Breast epithelium (tissue), 4 donors: ENCODE measurements at places on chromosomes 7 and 10. TPM values are rescaled to one million over a fixed set of nuclear protein-coding genes. Genes with fewer than 3 reads are reported as not detected.

Gene CCL26
- 1.3 TPM for total RNA-seq

Gene PIK3CG
- total RNA-seq: 12.0 TPM

Gene ARHGAP21
- 203 TPM for total RNA-seq

Gene IRF5
- 4.6 TPM for total RNA-seq

Gene OPALIN
- total RNA-seq: not detected

Gene ABCF2
- total RNA-seq: 35.6 TPM

Gene UPK3BL1
- 31.3 TPM for total RNA-seq

Gene MRLN
- total RNA-seq: not detected

Gene CAV1
- 729 TPM for total RNA-seq

Gene CCDC71L
- 29.9 TPM for total RNA-seq

- no peaks in the 10 kb centered on the region for H3K4me1 ChIP-seq
- H3K36me3 ChIP-seq: no peaks in the 10 kb centered on the region
- no peaks in the 10 kb centered on the region for H3K27me3 ChIP-seq
- H3K4me3 ChIP-seq: no peak overlapping the region
Measured at GRCh38 chr10:75487087-75487754, 55.8 kb downstream of the LRMDA start.

GRCh38 chr10:27643301-27643700 is 102.3 kb downstream of the MKX start:
- no peaks in the 10 kb centered on the region for H3K4me1 ChIP-seq
- no peak overlapping the region for H3K4me3 ChIP-seq
- no peak for DNase-seq
- H3K36me3 ChIP-seq: no peaks in the 10 kb centered on the region
- H3K27ac ChIP-seq: no peak overlapping the region
- no peaks in the 10 kb centered on the region for H3K27me3 ChIP-seq

DNA sequence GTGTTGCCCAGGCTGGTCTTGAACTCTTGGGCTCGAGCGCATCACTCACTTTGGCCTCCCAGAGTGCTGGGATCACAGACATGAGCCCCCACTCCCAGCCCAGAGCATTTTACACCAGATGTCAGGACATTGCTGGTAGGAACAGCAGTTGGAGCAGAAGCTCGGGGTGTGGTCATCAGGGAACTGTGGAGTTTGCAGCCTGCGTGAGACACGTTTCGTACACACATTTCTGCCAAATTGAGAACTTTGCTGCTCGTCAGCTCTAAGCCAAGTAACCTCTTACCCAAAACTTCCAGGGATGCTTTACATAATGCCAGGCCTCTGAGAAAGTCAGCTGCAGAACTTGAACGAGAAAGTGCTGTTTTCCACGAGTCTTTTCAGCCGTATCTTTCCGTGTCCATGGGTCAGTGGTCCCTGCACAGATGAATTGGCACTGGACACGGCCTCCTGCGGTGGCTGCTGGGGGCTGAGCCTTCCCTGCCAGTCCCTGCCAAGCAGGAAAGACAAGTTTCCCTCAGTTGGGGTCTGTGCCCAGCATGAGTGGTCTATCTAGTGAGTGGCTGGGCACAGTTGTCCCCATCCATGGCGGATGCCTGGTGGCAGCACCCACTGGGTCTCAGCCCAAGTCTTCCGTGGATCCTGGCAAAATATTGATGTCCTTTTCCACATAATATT is 54.4 kb downstream of the DNAJB6 start:
- H3K4me3 ChIP-seq: no peak overlapping the region
- H3K27ac ChIP-seq: no peak overlapping the region
- H3K36me3 ChIP-seq: no peaks in the 10 kb centered on the region
- DNase-seq: no peak
- H3K4me1 ChIP-seq: no peaks in the 10 kb centered on the region

- no peaks in the 10 kb centered on the region for H3K4me1 ChIP-seq
- H3K27ac ChIP-seq: no peak overlapping the region
- no peak for DNase-seq
- no peaks in the 10 kb centered on the region for H3K36me3 ChIP-seq
Measured at GRCh38 chr7:139999516-139999915, 63.2 kb downstream of the PARP12 start.

DNA sequence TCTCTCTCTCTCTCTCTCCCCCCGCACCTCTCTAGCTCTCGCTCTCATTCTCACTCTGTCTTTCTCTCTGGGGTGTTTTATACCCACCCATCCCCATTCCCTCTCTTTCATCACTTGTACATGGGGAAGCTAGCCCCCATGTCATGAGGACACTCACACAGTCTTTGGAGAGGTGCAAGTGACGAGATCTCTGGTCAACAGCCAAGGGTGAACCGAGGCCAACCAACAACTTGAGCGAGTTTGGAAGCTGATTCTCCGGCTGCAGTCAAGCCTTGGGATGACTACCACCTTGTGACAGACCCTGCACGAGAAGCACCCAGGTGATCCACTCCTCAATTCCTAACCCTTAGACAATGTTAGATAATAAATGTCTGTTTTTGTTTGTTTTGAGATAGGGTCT is 10.1 kb upstream of the KBTBD2 start:
- no peaks in the 10 kb centered on the region for H3K4me1 ChIP-seq
- no peaks in the 10 kb centered on the region for H3K27me3 ChIP-seq
- DNase-seq: no peak
- no peak overlapping the region for H3K27ac ChIP-seq
- no peak overlapping the region for H3K4me3 ChIP-seq
- H3K36me3 ChIP-seq: no peaks in the 10 kb centered on the region

DNA sequence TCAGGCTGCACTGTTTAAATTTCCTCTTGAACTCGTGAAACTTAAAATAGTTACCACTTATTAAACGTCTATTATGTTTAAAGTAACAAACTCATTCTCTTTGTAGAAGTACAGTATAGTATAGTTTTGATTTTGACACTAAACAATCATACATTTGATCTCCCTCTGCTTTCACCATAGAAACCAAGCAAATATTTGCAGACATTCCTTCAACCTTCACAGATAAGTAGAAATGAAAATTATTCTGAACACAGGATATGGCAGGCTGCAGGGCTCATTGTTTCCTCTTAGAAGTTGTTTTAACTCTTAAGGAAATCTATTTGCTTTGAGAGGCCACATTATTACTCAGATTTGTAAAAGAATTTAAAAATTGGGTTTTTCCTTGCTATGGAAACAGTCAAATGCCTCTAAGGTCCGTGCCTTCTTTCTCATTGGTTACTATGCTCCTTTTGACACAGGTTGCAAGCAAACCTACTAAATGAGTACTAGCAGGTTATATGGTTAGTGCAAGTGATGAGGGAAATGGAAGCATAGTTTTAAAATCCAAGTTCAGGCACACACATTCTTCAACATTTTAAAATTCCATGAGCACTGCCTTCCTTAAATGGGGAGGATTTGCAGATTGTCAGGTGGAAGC is 92.8 kb upstream of the FAM133B start:
- no peaks in the 10 kb centered on the region for H3K36me3 ChIP-seq
- DNase-seq: no peak
- H3K27ac ChIP-seq: no peak overlapping the region
- H3K27me3 ChIP-seq: no peaks in the 10 kb centered on the region
- no peak overlapping the region for H3K4me3 ChIP-seq
- H3K4me1 ChIP-seq: no peaks in the 10 kb centered on the region

GRCh38 chr7:68700414-68700813 is 897.9 kb upstream of the AUTS2 start:
- no peak for DNase-seq
- H3K36me3 ChIP-seq: no peaks in the 10 kb centered on the region
- no peaks in the 10 kb centered on the region for H3K27me3 ChIP-seq
- H3K4me1 ChIP-seq: no peaks in the 10 kb centered on the region
- no peak overlapping the region for H3K4me3 ChIP-seq

DNA sequence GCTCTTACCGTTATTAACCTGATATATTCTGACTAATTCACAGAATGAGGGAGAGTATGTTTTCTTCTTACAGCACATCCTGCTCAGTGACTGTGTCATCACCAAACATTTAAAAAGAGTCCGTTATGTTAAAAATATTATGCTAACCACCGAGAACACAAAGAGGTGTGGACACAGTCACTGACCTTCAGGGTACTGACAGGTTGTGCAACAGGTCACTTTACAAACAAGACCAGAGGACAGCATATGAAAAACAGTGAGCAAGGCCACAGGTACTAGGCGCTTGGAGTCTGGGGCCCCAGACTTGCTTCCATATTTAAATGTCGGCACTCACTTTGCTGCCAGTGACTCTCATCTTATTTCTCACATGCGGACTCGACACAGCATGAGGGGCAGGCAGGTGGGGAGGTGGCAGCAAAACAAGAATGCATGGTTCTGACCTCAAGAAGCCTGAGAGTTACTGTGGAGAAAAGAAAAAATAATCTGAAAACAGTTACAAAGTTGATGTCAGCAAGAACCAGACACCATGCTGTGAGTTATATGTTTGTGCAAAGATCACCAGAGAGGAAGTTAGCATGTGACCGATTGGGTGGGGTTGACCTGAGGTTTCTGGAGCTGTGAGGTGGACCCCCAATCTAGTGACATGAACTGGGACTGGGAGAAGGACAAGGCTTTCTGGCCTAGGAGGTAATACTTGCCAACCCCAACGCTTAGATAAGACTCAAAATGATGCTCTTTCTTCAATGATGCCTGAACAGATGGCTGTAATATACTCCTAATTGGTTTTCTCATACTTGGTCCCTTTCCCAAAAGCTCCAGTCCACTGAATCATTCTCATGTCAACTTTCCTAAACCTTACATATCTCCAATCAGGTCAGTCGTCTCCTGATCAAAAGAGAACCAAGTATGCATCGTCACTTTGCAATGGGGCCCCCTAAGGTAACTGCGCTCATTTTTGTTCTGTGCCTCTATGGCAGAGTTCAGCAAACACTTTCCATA is 102.4 kb downstream of the HIPK2 start:
- H3K36me3 ChIP-seq: no peaks in the 10 kb centered on the region
- peaks cover 13% of the 10 kb centered on the region for H3K4me1 ChIP-seq
- no peak for DNase-seq
- H3K27me3 ChIP-seq: no peaks in the 10 kb centered on the region

GRCh38 chr7:19749658-19750057 is 23.8 kb downstream of the TMEM196 start:
- H3K27me3 ChIP-seq: no peaks in the 10 kb centered on the region
- H3K36me3 ChIP-seq: no peaks in the 10 kb centered on the region
- DNase-seq: no peak
- H3K4me3 ChIP-seq: no peak overlapping the region
- no peaks in the 10 kb centered on the region for H3K4me1 ChIP-seq

DNA sequence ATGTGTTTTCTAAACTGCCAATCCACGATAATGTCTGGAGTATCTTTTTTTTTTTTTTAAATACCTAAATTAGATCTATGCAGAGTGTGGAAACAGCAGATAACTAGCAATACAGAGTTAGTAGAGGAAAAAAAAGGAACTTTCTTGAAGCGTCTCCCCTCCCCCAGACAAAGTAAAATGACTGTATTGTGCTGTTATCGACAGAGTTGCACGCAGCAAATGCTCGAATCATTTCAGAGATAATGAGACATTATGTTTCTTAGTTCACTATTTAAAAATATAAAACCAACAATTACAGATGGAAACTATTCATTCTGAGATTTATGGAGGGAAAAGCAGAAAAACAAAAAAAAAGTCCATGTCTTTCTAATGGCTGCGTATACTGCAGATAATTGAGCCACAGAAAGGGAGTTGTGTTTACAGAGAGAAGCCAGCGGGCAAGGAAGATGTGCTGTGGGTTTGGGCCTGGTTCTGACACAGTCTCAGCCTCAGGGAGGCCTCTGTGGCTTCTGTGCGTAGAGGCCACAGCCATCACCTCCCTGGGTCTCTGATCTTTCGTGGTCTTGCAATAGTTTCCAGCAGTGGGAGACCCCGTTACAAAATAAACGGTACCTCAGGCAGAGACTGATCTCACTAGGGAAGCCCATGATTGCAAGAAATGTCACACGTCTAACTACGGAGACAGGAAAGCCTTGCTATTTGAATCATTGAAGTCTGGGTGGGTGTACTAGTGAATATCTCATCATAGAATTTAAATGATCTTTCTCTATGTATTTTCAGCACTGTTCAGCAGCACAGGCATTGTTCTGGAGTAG is 19.1 kb upstream of the KLF6 start:
- peaks cover 4% of the 10 kb centered on the region for H3K4me1 ChIP-seq
- H3K27me3 ChIP-seq: no peaks in the 10 kb centered on the region
- no peak for DNase-seq
- peak overlapping the region; percentile 75 for H3K27ac ChIP-seq

- H3K4me3 ChIP-seq: no peak overlapping the region
- DNase-seq: no peak
- no peaks in the 10 kb centered on the region for H3K27me3 ChIP-seq
- H3K27ac ChIP-seq: no peak overlapping the region
Measured at GRCh38 chr10:42924484-42924883, 141.9 kb downstream of the BMS1 start.

GRCh38 chr7:26374647-26375373 is 83.1 kb downstream of the SNX10 start:
- H3K4me1 ChIP-seq: no peaks in the 10 kb centered on the region
- no peak overlapping the region for H3K4me3 ChIP-seq
- no peak for DNase-seq
- H3K27me3 ChIP-seq: peaks cover 94% of the 10 kb centered on the region
- no peaks in the 10 kb centered on the region for H3K36me3 ChIP-seq

GRCh38 chr7:64651203-64651602 is 14.7 kb upstream of the ZNF107 start:
- no peaks in the 10 kb centered on the region for H3K4me1 ChIP-seq
- no peak for DNase-seq
- H3K27ac ChIP-seq: peak overlapping the region; percentile 6
- H3K36me3 ChIP-seq: no peaks in the 10 kb centered on the region

GRCh38 chr10:47447209-47447608 is 36.7 kb downstream of the ANXA8 start:
- H3K4me1 ChIP-seq: no peaks in the 10 kb centered on the region
- no peak for DNase-seq
- H3K27me3 ChIP-seq: no peaks in the 10 kb centered on the region
- H3K27ac ChIP-seq: no peak overlapping the region
- H3K4me3 ChIP-seq: no peak overlapping the region

- H3K36me3 ChIP-seq: no peaks in the 10 kb centered on the region
- no peaks in the 10 kb centered on the region for H3K27me3 ChIP-seq
- no peak for DNase-seq
- H3K4me3 ChIP-seq: no peak overlapping the region
- H3K27ac ChIP-seq: no peak overlapping the region
- H3K4me1 ChIP-seq: no peaks in the 10 kb centered on the region
Measured at GRCh38 chr10:97664282-97664850, 22.7 kb downstream of the AVPI1 start.

DNA sequence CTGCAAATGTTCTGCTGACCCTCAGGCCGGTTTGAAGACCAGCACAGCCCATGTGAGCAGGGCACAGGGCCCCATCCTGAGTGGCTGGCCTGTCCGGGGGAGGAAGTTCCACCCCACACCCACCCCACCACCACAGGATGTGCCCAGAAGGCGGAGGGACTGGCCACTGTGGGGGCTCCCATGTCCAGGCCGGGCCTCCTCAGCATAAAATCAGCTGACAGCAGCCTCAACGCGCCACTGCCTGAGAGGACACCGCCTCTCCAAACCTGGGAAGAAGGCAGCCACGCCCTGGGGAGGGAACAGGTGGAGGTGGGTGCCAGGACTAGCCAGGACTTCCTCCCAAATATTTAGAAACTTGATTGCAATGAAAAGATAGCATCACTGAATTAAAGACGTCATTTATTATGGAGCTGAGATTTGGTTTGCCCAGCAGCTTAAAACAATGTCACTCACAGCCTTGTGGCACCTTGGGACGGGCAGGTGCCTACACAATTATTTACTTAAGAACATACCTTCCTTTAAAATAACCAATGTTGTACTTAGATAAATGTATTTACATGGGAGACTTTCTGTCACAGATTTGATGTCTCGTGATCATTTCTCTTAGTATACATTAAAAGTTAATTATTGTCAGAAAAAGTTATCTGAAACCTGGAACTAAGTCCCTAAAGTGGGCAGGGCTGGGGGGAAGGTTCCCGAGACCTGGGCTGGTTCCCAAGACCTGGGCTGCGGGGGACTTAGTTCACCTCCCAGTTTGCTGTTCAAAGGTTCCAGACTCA is 27.3 kb upstream of the FAM20C start:
- DNase-seq: no peak
- no peak overlapping the region for H3K4me3 ChIP-seq
- H3K36me3 ChIP-seq: no peaks in the 10 kb centered on the region
- no peaks in the 10 kb centered on the region for H3K4me1 ChIP-seq
- no peaks in the 10 kb centered on the region for H3K27me3 ChIP-seq
